CMK (cell line): ENCODE measurements at places on chromosomes 2 and 18.

DNA sequence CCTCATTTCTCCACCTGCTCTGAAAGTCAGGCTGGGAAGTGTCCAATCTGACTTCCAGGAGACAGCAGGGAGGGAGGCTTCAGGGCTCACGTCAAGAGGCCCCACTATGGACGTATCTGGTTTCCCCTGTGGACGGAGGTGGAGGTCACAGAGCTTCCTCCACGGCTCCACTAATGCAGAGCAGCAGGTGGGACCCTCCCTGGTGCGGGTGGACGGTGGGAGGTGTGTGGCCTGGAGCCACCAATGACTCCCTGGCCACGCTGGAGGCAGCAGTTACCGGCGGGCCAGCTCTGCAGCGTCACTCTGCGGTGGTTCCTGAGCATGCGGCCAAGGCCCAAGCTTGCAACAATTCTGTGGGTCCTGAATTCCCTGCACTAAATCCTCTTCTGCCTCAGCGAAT lies 9.0 kb downstream of the CRACDL start:
- no peak for DNase-seq

DNA sequence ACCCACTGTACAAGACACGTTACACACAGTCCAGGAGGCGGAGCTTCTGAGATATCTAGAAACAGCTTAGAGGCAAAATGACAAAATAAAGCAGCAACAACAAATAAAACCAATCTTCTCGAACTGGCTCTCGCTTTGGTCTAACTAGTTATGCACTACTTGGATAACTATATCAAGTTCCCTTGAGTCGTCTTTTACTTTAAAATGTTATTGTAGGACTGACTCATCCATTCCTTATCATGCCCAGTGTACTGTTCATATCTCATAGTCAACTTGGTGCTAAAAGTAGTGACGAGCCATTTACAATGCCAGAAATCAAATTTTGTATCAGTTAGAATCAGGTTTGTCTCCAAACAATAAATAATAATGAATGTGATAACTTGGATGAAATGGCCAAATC lies 102.5 kb upstream of the SLC35G4 start:
- DNase-seq = no peak

DNA sequence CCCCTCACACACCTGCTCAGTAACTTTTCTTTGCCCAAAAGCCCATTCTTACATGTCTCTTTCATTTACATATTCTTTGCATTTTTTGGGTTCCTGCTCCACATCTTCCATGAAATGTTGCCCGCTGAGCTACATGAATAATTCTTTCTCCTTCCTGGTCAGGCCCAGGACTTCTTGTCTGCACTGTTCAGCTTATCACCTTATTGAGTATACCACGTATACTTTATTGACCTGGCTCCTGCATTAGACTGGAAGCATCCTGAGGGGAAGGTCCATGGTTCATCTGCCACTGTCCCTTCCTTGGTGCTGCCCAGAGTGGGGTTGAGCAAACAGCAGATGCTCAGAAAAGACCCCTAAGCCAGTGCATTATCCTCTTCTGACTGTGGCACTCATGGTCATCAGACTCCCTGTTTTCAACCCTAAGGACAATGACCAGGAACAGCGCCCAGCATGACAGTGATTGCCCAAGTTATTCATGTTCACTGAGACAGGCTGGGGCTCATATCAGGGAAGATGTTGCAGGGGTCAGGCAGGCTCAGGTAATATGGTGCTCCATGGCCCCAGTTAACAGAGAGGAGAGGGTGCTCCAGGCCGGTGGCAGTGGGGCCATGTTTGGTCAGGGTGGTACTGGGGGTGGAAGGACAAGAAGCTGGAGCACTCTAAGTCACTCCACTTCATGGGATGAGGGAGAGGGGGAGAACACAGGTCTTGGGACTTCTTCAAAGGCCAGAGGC lies 7.7 kb downstream of the APOB start:
- no peak for DNase-seq

- no peak for DNase-seq
These were observed 44.8 kb downstream of the SETBP1 start for GRCh38 chr18:44725300-44726058.

- DNase-seq = no peak
These were observed 38.0 kb upstream of the HPCAL1 start for GRCh38 chr2:10264506-10265328.

- DNase-seq = no peak
These were observed 617.4 kb downstream of the CCDC85A start for GRCh38 chr2:56801214-56801613.
